WTC11 (cell line): ENCODE measurements at places on chromosomes 6 and 20.

DNA sequence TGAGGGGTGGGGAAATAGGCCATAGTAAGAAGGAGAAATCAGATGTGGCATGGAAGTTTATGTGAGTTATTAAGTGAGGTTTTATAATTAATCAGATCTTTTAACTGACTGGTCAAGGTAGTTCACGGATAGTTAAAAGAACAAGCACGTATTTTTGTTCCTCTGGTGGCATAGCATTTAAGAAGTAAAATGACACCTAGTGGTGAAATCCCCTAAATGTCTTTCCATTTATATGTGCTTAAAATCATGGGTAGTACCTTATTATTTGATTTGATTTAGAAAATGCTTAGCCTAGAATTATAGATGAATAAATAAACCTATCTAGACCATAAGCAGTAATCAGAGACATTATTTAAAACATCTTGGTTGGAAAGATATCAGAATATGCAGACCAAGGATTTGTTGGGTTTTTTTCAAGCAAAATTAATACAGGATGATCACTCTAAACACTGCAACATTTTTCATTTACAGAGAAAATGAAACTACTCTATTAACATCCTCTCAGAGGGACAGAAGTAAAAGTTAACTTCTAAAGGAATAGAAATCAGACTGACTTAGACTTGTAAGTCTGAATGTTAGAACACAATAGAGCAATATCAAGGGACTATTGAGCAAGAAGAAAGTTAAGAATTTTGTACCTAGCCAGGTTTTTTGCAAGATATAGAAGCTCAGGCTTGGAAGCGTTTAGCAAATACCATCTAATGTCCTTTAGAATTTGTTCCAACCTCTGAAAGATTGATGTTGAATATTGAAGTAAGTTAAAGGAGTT lies 81.1 kb downstream of the STXBP5 start:
- no peaks in the 10 kb centered on the region for H3K4me1 ChIP-seq
- no peak overlapping the region for H3K4me3 ChIP-seq
- DNase-seq: no peak
- H3K27ac ChIP-seq: no peak overlapping the region
- H3K36me3 ChIP-seq: peaks cover 9% of the 10 kb centered on the region
- no peaks in the 10 kb centered on the region for H3K27me3 ChIP-seq

GRCh38 chr6:41425511-41425910 lies 90.1 kb downstream of the NCR2 start:
- H3K27me3 ChIP-seq: peaks cover 50% of the 10 kb centered on the region
- H3K4me1 ChIP-seq: peaks cover 18% of the 10 kb centered on the region
- DNase-seq: no peak
- no peak overlapping the region for H3K27ac ChIP-seq
- H3K36me3 ChIP-seq: no peaks in the 10 kb centered on the region

DNA sequence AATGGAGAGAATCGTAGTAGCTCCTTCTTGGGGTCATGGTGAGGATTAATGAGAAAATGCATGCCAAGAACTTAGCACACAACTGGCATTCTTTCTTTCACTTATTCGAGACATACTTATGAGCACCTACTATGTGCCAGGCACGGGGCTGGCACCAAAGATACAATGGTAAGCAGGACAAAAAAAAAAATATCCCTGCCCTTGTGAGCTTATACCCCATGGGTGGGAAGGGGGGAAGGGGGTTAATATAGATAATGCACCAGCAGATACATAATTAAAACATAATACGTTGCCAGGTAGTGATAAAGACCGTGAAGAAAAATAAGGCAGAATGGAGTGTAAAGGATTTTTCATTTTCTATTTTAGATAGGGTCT lies 8.3 kb downstream of the SLC13A3 start:
- DNase-seq: no peak
- peaks cover 14% of the 10 kb centered on the region for H3K4me1 ChIP-seq
- no peaks in the 10 kb centered on the region for H3K36me3 ChIP-seq
- H3K4me3 ChIP-seq: no peak overlapping the region

GRCh38 chr6:155647354-155647753 lies 191.7 kb upstream of the NOX3 start:
- H3K27ac ChIP-seq: no peak overlapping the region
- H3K4me1 ChIP-seq: peaks cover 14% of the 10 kb centered on the region
- H3K4me3 ChIP-seq: no peak overlapping the region
- no peaks in the 10 kb centered on the region for H3K27me3 ChIP-seq

GRCh38 chr6:132499757-132500156 lies 13.2 kb downstream of the STX7 start:
- H3K27ac ChIP-seq: no peak overlapping the region
- DNase-seq: no peak
- no peaks in the 10 kb centered on the region for H3K27me3 ChIP-seq
- H3K36me3 ChIP-seq: peaks cover 25% of the 10 kb centered on the region
- peaks cover 5% of the 10 kb centered on the region for H3K4me1 ChIP-seq
- H3K4me3 ChIP-seq: no peak overlapping the region

GRCh38 chr6:22024973-22025467 lies 271.8 kb downstream of the PRL start:
- H3K36me3 ChIP-seq: no peaks in the 10 kb centered on the region; the same call in 1 of the 2 replicates
- no peak for DNase-seq
- peak overlapping the region; percentile 99 for H3K27ac ChIP-seq
- H3K27me3 ChIP-seq: no peaks in the 10 kb centered on the region
